ENCODE measurements at places on chromosomes 5 and 9. TPM values are rescaled to one million over a fixed set of nuclear protein-coding genes. Genes with fewer than 3 reads are reported as not detected.

Gene FUT7
- not detected for total RNA-seq

Gene FSD1L
- 5.9 TPM for total RNA-seq

Gene NIM1K
- total RNA-seq = 0.67 TPM

Gene PAEP
- total RNA-seq = not detected

DNA sequence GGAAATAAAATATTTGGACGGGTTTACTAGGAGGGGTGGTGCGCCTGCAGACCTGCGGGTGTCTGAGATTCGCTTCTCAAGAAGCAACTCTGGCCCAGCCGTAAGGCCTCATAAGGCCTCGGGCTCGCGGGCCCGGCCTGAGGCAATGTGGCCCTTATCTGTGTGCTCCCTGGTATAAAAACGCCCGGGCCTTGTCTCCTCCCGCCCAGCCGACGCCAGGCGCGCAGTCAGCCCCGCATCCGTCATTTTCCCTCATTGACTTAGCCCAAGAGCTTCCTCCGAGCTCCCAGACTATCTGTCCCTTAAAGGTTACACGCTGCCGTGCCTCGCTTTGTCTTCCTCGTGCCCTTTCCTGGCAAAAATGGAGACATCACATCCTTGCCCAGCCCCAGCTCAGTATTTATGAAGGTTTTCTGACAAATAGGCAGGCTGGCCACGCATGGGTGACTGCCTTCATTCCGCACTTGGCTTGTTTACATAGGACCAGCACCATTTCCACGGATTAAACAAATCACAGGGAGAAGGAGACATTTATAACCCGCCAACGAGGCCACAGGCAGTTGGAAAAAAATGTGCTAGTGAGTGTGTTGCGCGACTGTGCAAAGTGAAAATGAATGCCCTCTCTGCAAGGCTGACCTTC lies 74.5 kb upstream of the TBCA start:
- no peaks in the 10 kb centered on the region for H3K27me3 ChIP-seq
- H3K36me3 ChIP-seq = no peaks in the 10 kb centered on the region
- H3K27ac ChIP-seq = no peak overlapping the region
- DNase-seq = no peak
- H3K4me1 ChIP-seq = no peaks in the 10 kb centered on the region

Measured in thyroid gland (tissue), 4 donors.